Left lung (tissue), 14 donors: ENCODE measurements at places on chromosomes 12 and 14. TPM values are rescaled to one million over a fixed set of nuclear protein-coding genes. Genes with fewer than 3 reads are reported as not detected.
A peak's percentile ranks its signal among the peaks of the same experiment; 100 is the strongest.

DNA sequence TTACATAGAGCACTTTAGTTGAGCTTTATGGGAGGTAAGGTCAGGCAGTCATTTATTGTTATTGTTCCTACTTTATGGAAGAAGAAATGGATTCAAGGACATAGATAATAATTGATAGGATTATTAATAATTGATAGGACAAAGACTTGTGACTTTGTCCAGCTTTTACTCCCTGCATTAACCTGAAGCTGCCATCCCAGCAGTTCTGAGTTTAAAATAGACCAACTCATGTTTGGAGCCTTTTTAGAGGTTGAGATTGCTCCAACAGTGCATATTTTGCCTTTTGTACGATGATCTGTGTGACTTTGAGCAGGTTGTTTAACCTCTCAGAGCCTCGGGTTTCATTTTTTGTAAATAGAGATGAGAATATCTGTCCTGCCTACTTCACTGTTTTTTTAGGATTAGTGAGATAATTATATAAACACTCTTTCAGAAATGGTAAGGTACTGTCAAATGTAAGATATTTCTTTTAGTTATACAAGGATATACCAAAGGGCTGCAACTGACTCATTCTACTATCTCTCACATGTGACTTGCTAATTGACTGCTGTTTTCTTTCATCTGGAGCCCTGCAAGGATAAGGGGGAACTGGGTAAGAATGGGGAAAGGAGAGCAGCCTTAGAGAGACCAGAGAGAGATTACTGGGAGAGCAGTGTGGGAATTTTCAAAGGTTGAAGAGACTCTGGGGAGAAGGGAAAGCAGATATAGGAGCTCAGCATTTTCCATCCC is 15.3 kb downstream of the WDR20 start:
- peaks cover 15% of the 10 kb centered on the region for H3K36me3 ChIP-seq
- H3K4me3 ChIP-seq: no peak overlapping the region
- DNase-seq: no peak
- no peak overlapping the region for H3K27ac ChIP-seq
- no peaks in the 10 kb centered on the region for H3K27me3 ChIP-seq
- H3K4me1 ChIP-seq: no peaks in the 10 kb centered on the region

HPD gene
- 0.85 TPM for total RNA-seq

SETD1B gene
- 18.9 TPM for total RNA-seq

DNA sequence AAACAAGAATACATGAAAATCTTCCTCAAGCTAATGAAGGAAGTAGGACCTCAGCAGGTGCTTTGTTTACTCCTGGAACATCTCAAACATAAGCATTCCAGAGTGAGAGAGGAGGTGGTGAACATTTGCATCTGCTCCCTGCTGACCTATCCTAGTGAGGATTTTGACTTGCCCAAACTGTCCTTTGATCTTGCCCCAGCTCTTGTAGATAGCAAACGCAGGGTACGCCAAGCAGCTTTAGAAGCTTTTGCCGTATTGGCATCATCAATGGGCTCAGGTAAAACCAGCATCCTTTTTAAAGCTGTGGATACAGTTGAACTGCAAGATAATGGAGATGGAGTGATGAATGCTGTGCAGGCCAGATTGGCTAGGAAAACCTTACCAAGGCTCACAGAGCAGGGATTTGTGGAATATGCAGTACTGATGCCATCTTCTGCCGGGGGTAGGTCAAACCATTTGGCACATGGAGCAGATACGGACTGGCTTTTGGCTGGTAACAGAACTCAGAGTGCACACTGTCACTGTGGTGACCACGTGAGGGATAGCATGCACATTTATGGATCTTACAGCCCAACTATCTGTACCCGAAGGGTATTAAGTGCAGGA is 1.9 kb downstream of the TOGARAM1 start:
- no peaks in the 10 kb centered on the region for H3K36me3 ChIP-seq
- H3K27ac ChIP-seq: no peak overlapping the region
- H3K4me1 ChIP-seq: peaks cover 26% of the 10 kb centered on the region
- no peak for DNase-seq

DNA sequence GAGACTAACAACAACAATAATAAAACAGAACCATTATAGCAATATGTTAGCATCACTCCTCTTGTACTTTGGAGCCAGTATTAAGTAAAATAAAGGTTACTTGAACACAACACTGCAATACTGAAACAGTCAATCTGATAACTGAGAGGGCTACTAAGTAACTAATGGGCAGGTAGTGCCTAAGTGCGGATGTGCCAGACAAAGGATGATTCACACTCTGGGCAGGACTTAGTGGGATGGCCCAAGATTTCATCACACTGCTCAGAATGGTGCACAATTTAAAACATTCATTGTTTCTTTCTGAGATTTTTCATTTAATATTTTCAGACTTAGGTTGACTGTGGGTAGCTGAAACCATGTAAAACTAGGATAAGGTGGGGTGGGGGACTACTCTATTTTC is 131.9 kb upstream of the CAND1 start:
- H3K4me3 ChIP-seq: no peak overlapping the region
- H3K36me3 ChIP-seq: no peaks in the 10 kb centered on the region
- no peaks in the 10 kb centered on the region for H3K27me3 ChIP-seq
- no peaks in the 10 kb centered on the region for H3K4me1 ChIP-seq

KRT85 gene
- total RNA-seq: not detected

USP44 gene
- 11.3 TPM for total RNA-seq

DNA sequence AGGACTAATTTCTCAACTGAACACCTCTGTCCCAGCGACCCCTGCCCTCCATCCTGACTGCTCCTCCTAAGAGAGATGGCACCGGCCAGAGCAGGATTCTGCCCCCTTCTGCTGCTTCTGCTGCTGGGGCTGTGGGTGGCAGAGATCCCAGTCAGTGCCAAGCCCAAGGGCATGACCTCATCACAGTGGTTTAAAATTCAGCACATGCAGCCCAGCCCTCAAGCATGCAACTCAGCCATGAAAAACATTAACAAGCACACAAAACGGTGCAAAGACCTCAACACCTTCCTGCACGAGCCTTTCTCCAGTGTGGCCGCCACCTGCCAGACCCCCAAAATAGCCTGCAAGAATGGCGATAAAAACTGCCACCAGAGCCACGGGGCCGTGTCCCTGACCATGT is 756 bp downstream of the RNASE7 start:
- no peak for DNase-seq
- H3K4me1 ChIP-seq: peaks cover 24% of the 10 kb centered on the region
- H3K36me3 ChIP-seq: no peaks in the 10 kb centered on the region
- no peaks in the 10 kb centered on the region for H3K27me3 ChIP-seq
- H3K4me3 ChIP-seq: no peak overlapping the region
- H3K27ac ChIP-seq: no peak overlapping the region

GRCh38 chr14:86915406-86915805 is 1077.6 kb downstream of the GALC start:
- H3K36me3 ChIP-seq: no peaks in the 10 kb centered on the region
- no peaks in the 10 kb centered on the region for H3K4me1 ChIP-seq
- no peak overlapping the region for H3K4me3 ChIP-seq
- H3K27ac ChIP-seq: no peak overlapping the region

GRCh38 chr14:100237735-100238418 is 1.1 kb upstream of the YY1 start:
- peak overlapping the region; percentile 100 for H3K4me3 ChIP-seq
- H3K27me3 ChIP-seq: no peaks in the 10 kb centered on the region
- DNase-seq: peak; percentile 46
- H3K27ac ChIP-seq: peak overlapping the region; percentile 98

DNA sequence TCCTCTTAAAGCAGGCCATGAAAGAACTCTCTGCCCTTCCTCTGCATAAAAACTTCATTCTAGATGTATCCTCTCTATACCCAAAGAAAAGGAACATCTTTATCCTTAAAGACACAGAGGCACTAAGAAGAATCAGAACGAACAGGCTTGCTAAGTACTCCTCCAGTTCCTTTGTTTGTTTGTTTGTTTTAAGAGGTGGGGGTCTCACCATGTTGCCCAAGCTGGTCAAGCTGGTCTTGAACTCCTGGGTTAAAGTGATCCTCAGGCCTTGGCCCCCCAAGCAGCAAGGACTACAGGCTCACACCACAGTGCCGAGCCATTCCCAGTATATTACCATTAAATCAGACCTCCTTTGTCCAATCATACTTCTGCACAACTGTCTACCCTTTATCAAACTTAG is 14.0 kb downstream of the GDF3 start:
- H3K4me1 ChIP-seq: no peaks in the 10 kb centered on the region
- no peak overlapping the region for H3K27ac ChIP-seq
- H3K36me3 ChIP-seq: no peaks in the 10 kb centered on the region
- H3K4me3 ChIP-seq: no peak overlapping the region
- H3K27me3 ChIP-seq: no peaks in the 10 kb centered on the region
- no peak for DNase-seq

GRCh38 chr12:27076468-27076867 is 5.9 kb downstream of the C12orf71 start:
- DNase-seq: no peak
- H3K36me3 ChIP-seq: no peaks in the 10 kb centered on the region
- H3K27me3 ChIP-seq: no peaks in the 10 kb centered on the region
- no peak overlapping the region for H3K4me3 ChIP-seq

GRCh38 chr12:20134652-20135051 is 233.7 kb upstream of the PDE3A start:
- no peaks in the 10 kb centered on the region for H3K27me3 ChIP-seq
- no peak overlapping the region for H3K4me3 ChIP-seq
- no peak for DNase-seq
- H3K36me3 ChIP-seq: no peaks in the 10 kb centered on the region
- H3K4me1 ChIP-seq: no peaks in the 10 kb centered on the region

DNA sequence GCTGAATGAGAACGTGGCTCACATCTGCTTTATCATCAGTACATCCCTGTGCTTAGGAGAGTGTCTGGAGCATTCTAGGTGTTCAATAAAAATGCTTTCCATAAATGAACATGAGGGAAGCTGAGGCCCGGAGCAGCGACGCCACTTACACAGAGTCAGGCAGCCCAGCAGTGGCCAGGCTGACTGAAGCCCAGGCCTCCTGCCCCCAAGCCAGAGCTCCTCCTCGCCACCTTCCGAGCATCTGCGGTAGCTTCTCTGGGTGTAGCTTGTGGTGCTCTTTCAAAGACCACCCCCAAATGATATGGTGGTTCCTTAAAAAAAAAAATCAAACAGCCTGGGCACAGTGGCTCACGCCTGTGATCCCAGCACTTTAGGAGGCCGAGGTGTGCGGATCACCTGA is 88.8 kb downstream of the FBXL14 start:
- no peaks in the 10 kb centered on the region for H3K36me3 ChIP-seq
- H3K4me3 ChIP-seq: no peak overlapping the region
- no peaks in the 10 kb centered on the region for H3K27me3 ChIP-seq
- H3K27ac ChIP-seq: no peak overlapping the region
- no peak for DNase-seq
- no peaks in the 10 kb centered on the region for H3K4me1 ChIP-seq

PRICKLE1 gene
- 29.6 TPM for total RNA-seq

GRCh38 chr12:7959701-7960121 is 23.7 kb upstream of the SLC2A3 start:
- H3K27me3 ChIP-seq: no peaks in the 10 kb centered on the region
- no peaks in the 10 kb centered on the region for H3K36me3 ChIP-seq
- no peaks in the 10 kb centered on the region for H3K4me1 ChIP-seq
- peak; percentile 54 for DNase-seq
- peak overlapping the region; percentile 89 for H3K27ac ChIP-seq
